ENCODE measurements at places on chromosomes 3 and 15. TPM values are rescaled to one million over a fixed set of nuclear protein-coding genes. Genes with fewer than 3 reads are reported as not detected.

The SLC6A20 gene
- 0.50 TPM for total RNA-seq

The CXCR6 gene
- 0.16 TPM for total RNA-seq

The AMT gene
- total RNA-seq = 16.1 TPM

The XCR1 gene
- total RNA-seq = 0.14 TPM

The GOLGA8R gene
- total RNA-seq = 1.8 TPM

Measured in motor neuron (in vitro differentiated cells).